ENCODE measurements at places on chromosomes 7 and 10.

DNA sequence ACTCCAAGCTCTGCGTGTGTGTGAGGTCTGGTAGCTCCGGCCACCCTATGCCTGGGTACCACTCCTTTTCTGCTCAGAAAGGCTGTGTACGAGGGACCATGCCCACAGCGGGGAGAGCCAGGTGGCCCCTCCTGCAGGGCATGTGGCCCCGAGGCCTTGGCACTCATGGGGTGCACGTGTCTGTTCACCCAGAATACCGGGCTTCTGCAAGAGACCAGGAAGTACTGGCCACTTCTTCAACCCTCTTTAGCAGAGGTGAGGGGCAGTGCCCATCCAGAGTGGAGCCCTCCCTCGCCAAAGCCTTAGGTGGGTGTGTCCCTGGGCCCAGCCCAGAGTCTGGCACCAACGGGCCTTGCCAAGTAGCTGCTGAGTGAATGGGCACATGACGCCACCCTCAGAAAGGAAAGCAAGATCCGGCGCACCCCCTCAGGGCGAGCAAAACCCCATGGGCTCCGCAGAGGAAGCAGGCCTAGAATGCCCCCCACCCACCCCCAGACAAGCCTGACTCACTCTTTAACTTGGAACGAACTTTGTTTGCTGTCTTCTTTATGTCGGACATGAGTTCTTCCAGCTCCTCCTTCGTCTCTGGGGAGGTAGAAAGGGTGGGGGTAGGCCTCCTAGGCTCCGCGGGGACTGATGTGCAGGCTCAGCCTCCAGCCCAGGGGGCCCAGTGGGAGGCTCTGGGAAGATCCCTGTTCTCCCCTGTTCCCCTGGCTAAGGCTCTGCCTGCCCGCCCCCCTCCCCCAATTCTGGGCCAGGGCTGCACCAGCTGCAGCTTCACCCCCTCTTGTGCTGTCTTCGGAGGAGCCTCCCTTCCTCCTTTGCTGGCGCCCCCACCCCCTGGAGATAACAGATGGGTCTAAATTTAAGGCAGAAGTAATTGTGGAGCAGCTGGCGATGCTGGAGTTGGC, 14.6 kb downstream of the STX1A start:
- DNase-seq: no peak

DNA sequence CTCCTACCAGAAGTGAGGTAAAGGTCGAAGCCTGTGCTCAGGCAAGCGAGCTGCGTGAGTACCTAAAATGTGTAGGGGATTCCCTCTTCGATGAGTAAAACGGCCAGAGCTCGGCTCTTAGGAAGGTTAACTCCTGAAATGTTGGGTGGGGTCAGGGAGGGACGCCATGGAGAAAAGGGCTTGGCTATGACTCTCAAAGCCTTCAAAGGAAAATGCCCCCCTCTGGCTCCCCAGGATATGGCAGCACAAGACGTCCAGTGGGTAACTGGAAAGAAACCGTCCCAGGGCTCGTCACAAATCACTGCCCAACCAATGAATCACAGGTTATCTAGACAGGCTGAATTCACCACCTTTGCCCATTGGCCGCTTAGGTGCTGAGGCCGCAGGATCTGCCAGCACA, 58.0 kb downstream of the CALML3 start:
- DNase-seq: no peak

GRCh38 chr10:99926925-99927720, 82.6 kb downstream of the DNMBP start:
- no peak for DNase-seq

GRCh38 chr7:65379318-65379717, 5.7 kb downstream of the ZNF92 start:
- DNase-seq: no peak

DNA sequence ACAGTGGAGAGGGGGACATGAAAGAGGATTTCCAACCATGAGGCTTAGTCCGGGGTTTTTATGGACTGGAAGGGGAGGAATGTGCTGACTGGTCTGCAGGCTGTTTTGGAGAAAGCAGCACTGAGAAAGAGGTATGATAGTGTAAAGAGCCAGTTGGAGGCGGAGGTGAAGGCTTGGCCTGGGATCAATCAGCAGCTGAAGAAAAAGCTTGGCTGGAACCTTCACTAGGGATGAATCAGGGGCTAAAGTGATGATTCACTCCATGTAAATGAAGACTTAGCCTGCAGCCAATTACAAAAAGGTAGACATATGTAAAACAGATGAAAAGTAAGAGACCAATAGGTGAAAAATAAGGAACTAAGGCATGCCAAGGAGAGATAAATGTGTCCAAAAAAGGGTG, 1382.6 kb downstream of the GATA3 start:
- DNase-seq: no peak

GRCh38 chr7:90092506-90092905, 61.8 kb upstream of the STEAP1 start:
- DNase-seq: no peak

DNA sequence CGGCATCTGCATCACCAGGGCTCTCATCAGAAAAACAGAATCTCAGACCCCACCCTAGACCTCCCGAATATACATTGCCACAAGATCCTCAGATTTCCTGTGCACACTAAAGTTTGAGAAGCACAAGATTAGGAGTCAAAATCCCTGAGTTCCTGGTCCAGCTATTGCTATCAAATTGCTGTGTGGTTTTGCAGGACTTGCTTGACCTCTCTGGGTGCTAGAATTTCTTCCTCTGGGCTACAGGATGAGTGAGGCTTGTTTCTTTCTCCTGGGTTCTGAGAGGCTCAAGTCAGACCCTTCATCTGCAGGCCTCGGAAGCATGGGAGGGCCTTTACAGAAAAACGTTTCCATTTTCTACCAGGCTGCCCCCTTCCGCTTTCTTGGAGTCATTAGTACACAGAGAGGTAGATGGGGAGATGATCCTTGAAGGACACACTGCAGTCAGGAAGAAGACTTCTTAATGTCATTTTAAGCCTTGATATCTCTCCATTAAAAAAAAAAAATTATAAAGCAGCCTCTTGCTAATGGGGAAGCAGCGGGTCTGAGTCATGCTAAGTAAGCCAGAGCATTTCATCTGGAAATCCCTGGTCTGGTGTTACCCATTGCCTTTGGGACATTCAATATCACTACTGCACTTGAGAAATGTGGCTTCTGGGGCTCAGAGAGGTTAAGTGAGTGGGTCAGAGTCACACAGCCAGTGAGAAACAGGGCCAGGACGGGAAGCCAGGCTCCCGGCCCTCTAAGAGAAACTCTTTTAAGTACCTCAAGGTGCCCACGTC, 173.5 kb downstream of the KCNMA1 start:
- no peak for DNase-seq

GRCh38 chr10:68333440-68334431, 1.0 kb upstream of the PBLD start:
- DNase-seq: no peak

GRCh38 chr7:101854084-101854865, 36.8 kb downstream of the CUX1 start:
- no peak for DNase-seq

DNA sequence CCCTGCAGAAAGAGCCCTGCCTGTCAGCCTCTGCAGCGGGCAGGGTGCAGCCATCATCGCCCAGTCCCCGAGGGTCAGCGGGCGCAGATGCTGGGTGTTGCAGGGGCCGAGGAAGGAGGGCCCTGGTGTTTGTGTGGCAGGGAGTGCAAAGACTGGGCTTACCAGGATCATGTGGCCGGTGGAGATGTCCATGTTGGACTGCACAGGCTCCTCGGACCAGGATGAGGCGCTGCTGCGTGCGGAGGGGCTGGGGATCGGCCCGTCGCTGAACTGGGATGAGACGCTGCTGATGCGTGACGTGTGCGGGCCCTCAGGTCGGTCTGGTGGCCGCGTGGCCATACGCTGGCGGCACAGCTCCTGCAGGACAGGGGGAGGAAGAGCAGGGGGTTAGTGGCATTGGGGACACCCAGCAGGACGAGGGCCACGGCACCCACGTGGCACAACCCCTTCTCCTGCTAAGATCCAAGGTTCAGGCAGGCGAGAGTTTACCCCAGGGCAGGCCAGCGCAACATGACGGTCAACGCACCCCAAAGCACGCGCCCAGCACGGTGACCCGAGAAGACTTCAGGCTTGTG, 319.5 kb downstream of the DNAJB6 start:
- no peak for DNase-seq

DNA sequence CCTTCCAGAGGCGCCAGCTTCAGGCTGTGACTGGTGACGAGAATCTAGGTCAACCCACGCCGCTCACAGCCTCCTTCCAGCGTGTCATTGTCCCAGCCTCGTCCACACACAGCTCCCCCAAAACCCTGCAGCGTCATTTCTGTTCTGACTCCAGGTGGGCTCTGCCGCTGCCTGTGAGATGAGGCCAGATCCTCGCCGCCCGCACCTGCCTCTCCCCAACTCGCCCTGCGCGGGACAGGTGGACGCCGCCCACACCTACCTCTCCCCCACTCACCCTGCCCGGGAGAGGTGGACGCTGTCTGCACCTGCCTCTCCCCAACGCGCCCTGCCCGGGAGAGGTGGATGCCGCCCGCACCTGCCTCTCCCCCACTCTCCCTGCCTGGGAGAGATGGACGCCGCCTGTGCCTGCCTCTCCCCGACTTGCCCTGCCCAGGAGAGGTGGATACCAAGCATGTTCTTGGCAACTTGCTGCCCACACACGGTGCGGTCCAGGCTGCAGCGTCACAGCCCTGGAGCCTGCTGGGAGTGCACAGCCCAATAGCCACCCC, 32.0 kb upstream of the CFAP46 start:
- no peak for DNase-seq

GRCh38 chr7:86991771-86992191, 67.7 kb downstream of the ELAPOR2 start:
- DNase-seq: no peak

- DNase-seq: no peak
Measured at GRCh38 chr7:129741743-129742213, 130.3 kb downstream of the NRF1 start.

DNA sequence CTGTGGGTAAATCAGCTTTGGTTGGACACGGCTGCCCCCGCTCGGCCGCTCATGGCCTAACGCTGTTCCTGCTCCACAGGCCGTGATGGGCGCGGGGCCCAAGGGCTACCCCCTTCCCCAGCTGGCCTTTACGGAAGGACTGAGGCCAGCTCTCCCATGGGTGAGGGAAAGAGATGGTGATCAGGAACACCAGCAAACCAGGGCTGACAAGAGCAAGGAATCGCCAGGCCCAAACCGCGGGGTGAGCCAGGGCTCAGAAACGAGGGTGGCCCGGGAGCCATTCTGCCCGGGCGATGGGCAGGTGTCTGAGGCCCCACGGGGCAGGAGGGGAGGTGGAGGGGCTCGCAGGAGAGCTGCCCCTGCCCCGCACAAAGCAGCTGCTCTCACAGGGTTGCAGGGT, 26.6 kb downstream of the GPER1 start:
- DNase-seq: no peak

GRCh38 chr7:119281181-119281846, 991.7 kb upstream of the KCND2 start:
- no peak for DNase-seq

- DNase-seq: no peak
Measured at GRCh38 chr10:124736491-124737136, 7.6 kb downstream of the FAM53B start.

GRCh38 chr10:110109511-110109910, 97.9 kb upstream of the MXI1 start:
- DNase-seq: no peak

Measured in effector memory CD8-positive, alpha-beta T cell (primary cell).